ENCODE measurements at places on chromosomes 4 and X.

- no peak for DNase-seq
These were observed 551 bp downstream of the NPNT start for GRCh38 chr4:105895583-105896460.

DNA sequence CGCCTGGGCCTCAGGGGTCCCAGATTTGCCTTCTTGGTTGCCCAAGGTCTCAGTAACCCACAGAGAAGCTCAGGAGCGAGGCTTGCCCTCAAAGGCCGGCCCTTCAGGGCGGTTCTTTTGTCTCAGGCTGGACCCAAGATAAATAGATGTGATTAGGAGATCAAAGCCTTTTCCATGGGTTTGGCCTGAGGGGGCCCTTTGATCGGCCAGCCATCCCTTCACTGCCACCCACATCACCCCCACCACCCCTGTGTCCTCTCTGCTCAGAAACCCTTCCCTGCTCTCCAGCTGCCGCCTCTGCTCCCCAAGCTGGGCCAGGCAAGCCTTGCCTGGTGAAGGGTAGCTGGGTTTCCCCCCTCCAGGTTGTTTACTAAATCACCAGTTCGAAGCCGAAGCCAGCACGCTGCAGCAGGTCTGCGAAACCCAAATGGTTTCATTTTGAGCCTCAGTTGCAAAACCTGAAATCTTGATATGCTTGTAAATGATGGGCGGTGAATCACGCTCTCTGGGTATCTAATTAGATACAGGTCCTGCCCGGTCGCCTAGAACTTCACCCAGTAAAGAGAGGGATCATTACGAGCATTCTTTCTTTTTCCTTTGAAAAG, 202.6 kb upstream of the BCOR start:
- DNase-seq = no peak

DNA sequence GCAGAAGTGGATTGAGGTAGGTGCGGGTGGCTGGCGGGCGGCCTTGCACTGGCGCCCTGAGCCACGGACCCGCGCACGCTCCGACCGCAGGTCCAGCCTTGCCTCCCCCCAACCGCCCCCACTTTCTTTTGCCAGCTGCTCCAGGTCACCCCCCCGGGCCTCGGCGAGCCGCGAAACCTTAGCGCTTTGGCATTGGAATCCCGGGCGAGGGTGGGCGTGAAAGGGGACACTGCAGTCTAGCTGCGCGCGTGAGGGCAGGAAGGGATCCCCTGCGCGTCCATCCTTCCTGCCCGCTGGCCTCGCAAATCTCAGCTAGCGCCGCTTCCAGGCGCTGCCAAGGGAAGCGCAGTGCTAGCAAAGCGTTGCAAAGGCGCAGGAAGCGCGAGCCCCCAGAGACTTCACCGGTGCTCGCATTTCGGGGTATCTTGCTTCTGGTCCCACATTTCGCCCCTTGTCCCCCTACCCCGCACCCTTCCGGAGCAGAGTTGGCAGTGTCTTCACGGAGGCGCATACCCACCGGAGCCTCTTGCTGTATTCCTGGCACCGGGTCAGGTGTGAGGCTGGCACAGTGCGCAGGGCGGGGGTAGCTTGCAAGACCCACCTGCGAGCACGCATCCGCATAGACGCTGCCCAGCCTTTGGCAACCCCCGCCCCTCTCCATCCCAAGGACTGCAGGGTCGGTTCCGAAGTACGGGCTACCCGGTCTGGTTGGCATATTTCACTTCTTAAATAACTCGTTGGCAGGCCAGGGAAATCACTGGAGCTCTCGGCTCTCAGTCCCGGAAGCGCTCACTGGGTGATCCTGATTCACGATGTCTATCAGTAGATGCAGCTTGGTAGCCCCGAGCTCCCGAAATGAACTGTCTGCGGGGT, 104.4 kb downstream of the UCHL1 start:
- DNase-seq = no peak

GRCh38 chr4:25928379-25929297, 14.6 kb downstream of the SMIM20 start:
- no peak for DNase-seq

GRCh38 chrX:133661962-133662839, 246.9 kb upstream of the GPC4 start:
- DNase-seq = no peak

- no peak for DNase-seq
These were observed 49.1 kb upstream of the GAB1 start for GRCh38 chr4:143287572-143287923.

DNA sequence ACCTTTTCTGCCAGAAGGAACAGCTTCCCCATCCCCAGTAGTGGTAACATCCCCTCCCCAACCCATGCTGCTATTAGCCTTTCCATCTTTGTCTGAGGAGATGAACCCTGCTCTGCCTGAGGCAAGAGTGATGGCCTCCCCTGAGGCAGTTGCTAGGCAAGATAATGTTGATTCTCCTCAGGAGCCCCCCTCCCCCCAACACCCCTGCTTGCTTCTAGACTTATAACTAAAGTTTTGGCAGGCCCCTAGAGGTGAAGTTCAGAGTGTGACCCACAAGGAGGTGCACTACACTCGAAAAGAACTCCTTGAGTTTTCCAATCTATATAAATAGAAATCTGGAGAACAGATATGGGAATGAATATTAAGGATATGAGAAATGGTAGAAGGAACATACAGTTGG, 962.5 kb downstream of the ADGRL3 start:
- no peak for DNase-seq

DNA sequence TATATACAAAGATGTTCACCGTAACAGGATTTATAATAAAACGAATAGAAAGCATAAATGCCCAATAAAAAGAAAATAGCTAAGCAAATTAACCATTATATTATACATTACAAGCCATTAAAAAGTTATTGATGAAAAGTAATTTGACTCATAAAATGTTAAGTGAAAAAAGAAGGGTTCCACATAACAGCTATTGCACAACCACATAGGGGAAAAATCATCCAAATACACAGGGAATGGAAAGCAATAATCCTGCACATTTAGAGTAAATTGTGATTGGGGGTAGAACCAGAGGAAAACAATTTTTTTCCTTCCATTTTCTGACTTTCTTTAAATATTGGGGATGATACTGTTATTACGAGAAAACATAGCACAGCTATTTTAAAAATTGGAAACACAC, 38.0 kb downstream of the CRMP1 start:
- DNase-seq = no peak

DNA sequence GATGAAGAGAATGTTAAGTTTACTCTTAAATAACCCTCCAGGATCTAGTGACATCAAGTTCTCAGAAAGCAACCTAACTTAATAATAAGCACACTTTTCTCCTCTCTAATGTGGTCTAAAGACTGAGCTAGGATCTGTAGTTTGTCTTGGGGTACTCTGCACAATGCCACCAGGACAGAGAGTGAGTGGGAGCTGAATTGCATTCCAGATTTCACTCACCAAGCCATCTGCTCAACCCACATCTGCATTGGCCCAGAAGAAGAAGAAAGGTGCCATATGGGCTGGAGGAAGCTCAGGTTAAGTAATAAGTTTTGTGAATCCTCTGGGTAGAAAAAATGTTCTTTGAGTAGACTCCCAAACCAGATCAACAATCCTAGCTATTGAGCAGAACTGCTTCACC, 384.6 kb downstream of the PPP3CA start:
- no peak for DNase-seq

- DNase-seq = no peak
These were observed 50.1 kb upstream of the PHKA2 start for GRCh38 chrX:19034025-19034424.

DNA sequence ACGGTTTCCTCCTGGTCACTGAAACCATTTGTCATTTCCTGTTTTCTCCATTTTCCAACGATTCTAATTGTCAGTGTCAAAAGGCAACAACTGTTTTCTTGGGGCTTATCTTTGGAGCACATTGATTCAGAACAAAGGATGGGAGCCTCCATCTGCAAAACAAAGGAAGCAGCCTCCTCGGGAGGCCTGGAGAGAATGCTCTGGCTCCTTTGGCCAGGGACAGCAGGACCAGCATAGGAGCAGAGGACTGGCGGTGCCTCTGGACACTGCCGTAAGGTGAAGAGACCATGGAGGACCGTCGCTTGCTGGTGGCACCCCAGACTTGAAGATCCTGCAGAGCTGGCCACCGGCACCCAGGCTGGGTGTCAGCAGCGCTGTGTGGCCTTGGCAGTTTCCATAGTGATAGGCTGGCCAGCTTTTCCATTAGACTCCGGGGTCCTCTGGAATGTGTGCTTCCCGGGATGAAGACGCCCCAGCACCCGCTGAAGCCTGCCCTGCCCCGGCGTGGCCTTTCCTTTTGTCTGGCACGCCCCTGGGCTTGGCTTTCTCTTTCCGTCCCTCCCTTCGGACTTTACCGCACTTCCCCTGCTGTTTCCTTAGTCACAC, 61.1 kb upstream of the MTM1 start:
- no peak for DNase-seq

GRCh38 chr4:124565371-124565770, 147.2 kb downstream of the ANKRD50 start:
- no peak for DNase-seq

DNA sequence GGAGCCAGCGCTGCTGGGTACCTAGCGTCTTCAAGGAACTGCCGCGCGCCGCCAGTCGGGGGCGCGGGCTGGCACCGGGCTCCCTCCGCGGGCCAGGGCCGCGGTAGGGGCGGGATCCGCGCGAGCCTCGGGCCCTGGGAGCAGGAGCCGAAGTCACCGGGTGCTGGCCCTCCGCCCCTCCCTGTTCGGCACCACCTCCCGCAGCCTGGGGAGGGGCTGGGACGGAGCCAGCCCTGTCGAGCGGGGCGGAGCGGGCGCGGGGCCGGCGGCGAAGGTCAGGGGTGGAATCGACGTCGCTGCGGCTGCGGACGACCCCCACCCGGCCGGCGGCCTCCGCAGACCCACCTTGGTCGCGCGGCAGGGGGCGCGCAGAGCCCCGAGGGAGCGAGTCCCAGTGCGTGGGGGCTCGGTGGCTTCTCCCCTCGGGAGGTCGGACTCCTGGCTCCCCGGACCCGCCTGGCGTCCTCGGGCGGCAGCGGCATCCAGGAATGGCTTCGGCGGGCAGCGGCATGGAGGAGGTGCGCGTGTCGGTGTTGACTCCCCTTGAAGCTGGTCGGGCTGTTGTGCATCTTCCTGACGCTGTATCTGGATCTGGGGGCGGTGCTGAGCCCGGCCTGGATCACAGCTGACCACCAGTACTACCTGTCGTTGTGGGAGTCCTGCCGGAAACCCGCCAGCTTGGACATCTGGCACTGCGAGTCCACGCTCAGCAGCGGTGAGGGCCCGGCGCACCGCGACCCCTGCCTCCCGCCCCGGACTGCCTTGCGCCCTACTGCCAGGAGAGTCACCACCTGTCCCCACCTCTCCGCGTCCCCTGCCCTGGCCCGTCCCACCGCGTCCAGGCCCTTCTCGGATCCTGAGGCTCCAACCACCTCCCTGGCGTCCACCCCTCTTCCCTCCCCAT, 50.5 kb upstream of the FAM47C start:
- no peak for DNase-seq

GRCh38 chr4:94453391-94453963, 1.7 kb downstream of the PDLIM5 start:
- DNase-seq = no peak

- no peak for DNase-seq
These were observed 368.1 kb downstream of the EPHA5 start for GRCh38 chr4:65302145-65302544.

GRCh38 chr4:150297861-150298474, 219.7 kb downstream of the DCLK2 start:
- DNase-seq = no peak

- DNase-seq = no peak
These were observed 131.3 kb downstream of the SLC7A11 start for GRCh38 chr4:138110815-138111214.

- DNase-seq = no peak
These were observed 14.7 kb upstream of the ANXA5 start for GRCh38 chr4:121711263-121712000.

- DNase-seq = no peak
These were observed 21.0 kb upstream of the ANXA10 start for GRCh38 chr4:168071304-168071703.
